ENCODE measurements at places on chromosomes 1 and 21.

GRCh38 chr1:15513192-15513591, 10.8 kb downstream of the CASP9 start:
- DNase-seq: no peak

DNA sequence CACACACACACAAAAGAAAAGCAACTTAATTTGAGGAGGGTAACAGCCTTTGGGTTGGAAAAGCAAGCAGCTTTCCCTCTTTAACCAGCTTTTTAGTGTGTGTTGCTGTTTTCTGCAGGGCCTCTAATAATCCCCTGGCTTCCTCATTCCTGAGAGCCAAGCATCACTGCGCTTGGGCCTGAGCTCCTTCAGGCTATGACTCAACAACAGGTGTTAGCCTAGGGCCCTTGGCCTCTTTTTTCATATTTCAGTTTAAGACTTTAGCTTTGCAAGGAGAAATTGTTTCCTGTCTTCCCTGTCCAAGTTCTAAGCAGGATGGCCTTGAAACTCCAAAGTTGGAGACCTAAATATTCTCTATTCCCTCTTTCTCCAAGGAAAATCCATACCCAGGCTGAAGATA, 26.2 kb upstream of the SNX27 start:
- DNase-seq: peak; percentile 28

- DNase-seq: no peak
Measured at GRCh38 chr1:231318568-231318967, 19.1 kb downstream of the EXOC8 start.

DNA sequence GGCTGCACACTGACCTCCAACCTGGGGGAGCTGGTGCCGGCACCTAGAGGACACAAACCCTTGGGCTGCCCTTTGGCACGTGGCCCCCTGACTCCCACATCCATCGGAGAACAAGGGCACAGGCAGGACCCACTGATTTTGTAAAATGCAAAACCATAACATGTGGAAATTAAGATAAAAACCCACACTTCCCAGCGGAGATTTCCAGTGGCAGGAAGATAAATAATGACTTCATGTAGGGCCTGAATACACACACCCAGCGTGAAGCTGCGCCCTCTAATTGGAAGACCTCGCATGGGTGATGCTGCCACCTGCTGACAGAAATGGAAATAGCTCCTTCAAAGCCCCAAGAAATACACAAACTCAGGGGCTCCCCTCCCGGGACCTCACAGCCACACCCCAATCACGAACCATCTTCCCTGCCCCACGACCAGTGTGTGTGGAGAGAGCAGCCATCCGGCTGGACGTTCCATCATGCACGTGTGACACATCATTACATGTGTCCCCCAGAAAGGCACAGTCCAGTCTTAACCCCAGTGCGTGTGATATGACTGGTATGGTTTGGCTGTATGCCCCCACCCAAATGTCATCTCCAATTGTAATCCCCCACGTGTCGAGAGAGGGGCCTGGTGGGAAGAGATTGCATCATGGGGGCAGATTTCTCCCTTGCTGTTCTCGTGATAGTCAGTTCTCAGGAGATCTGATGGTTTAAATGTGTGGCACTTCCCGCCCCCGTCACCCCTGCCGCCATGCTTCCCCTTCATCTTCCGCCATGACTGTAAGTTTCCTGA, 5.7 kb upstream of the TPRG1L start:
- DNase-seq: peak; percentile 77

DNA sequence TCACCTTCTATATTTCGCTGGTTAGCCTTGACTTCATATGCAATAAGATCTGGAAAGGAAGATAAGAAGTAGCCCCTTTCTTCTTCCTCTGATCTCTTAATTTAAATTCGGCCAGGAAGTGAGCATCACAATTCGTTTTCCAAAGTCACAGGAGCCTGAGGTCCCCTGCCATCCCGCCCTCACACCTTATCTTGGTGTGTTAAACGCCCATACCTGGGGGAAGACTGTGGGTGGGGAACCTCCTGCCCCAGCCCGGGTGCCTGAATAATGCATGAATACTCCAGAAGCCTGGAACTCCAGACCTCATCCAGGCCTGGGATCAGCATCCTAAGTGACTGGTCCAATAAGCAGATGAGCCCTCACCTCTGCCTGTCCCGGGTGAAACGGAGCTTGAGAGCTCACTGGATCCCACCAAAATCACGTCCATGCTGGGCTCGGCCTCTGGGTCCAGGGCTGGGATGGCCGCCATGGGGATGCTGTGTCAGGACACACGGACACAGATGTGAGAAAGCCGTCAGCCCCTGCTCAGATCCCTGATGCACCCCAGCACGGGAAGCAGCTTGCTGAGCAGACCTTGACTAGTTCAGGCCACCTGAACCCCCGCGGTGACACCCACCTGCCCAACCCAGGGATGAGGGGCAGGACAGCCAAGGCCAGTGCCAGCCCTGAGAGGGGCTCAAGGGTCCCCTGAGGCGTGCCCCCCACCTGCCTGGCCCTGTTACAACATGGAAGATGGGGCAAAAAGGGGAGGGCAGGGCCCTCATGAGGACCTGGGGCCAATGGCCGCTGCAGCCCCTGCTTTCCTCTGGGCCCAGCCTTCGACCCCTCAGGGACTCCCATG, 686 bp downstream of the DNMT3L start:
- DNase-seq: no peak

GRCh38 chr1:206506405-206507283, 687 bp upstream of the RASSF5 start:
- DNase-seq: no peak

All from OCI-LY7 (cell line).